HS-5 (cell line): ENCODE measurements at places on chromosomes 4 and X.

- no peak for DNase-seq
Measured at GRCh38 chr4:57061395-57061794, 48.8 kb downstream of the IGFBP7 start.

DNA sequence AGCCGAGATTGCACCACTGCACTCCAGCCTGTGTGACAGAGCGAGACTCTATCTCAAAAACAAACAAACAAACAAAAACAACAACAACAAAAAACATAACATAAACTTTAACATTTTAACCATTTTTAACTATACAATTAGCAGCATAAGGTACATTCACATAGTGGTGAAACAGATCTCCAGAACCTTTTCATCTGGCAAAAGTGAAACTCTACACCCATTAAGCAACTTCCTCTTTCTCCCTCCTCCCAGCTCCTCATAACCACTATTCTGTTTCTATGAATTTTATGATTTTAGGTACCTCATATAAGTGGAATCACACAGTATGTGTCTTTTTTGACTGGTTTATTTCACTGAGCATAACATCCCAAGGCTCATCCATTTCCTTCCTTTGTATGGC, 103.6 kb downstream of the FAM13A start:
- no peak for DNase-seq

DNA sequence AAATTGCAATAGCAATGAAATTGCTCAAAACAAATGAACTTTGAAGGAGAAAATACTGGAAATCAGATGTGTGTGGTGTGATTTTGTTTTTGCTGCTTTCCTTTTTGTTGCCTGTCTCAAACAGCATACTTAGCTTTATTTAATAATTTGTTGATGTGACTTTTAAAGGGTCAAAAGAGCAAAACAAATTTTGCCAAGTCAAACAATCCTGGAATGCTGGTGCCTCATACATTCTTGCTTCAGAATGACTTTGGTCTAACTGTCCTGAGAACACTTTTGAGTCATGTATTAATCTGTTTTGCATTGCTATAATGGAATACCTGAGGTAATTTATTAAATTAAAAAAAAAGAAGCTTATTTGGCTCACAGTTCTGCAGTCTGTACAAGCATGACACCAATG, 3.4 kb downstream of the PF4V1 start:
- no peak for DNase-seq

DNA sequence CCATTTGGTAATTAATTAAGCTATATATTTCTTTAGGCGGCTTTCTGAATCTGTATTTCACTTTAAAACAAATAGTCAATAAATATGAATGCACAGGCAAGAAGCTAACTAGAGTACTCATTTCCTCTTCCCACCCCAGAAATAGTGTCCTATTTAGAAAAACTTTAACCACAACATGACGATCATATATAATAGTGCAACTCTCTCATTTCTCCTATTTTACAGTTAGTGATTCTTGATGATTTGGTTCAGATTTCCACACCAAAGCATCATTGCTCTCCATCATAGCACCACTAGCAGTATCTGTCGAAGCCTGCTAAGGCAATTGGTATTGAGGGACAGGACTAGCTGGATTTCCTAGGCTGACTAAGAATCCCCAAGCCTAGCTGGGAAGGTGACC, 184.0 kb upstream of the GALNTL6 start:
- DNase-seq = no peak

- DNase-seq = no peak
Measured at GRCh38 chrX:84186603-84187532, 1.1 kb downstream of the RPS6KA6 start.
